ENCODE measurements at places on chromosomes 6 and 20. TPM values are rescaled to one million over a fixed set of nuclear protein-coding genes. Genes with fewer than 3 reads are reported as not detected.

Gene SLC22A1
- total RNA-seq, result 5.5 TPM

Gene ERGIC3
- total RNA-seq, result 213 TPM

Gene PRKN
- 0.26 TPM for total RNA-seq

Gene LY6G6D
- 2.8 TPM for total RNA-seq

Gene CHRNA4
- 2.0 TPM for total RNA-seq

Gene LY6G6F
- not detected for total RNA-seq
